HFFc6 (cell line): ENCODE measurements at places on chromosomes 11 and 22. TPM values are rescaled to one million over a fixed set of nuclear protein-coding genes. Genes with fewer than 3 reads are reported as not detected.

Gene CELSR1
- 6.2 to 8.5 TPM (median 6.3 TPM) in 3 replicates for total RNA-seq

Gene RBMXL2
- not detected in 2 replicates for total RNA-seq

Gene EFCAB6
- 0.58 to 0.77 TPM (median 0.68 TPM) in 3 replicates for total RNA-seq

Gene BLID
- 1.1 to 1.6 TPM (median 1.2 TPM) in 3 replicates for total RNA-seq

Gene RCOR2
- 0.27 to 0.72 TPM (median 0.44 TPM) in 3 replicates for total RNA-seq

Gene MYBPC3
- total RNA-seq, result not detected in 3 replicates

Gene HPX
- total RNA-seq, result 0.21 to 1.3 TPM (median 0.56 TPM) in 3 replicates

Gene GGTLC3
- not detected in 3 replicates for total RNA-seq

Gene MS4A4A
- not detected in 3 replicates for total RNA-seq

Gene BTBD18
- not detected in 3 replicates for total RNA-seq

Gene TECTA
- 0.11 to 0.21 TPM (median 0.13 TPM) in 3 replicates for total RNA-seq

Gene UCP2
- total RNA-seq, result 5.8 to 8.4 TPM (median 6.1 TPM) in 3 replicates

Gene NECTIN1
- 4.1 to 5.6 TPM (median 5.3 TPM) in 3 replicates for total RNA-seq

- no peak for DNase-seq
Observed at GRCh38 chr11:78654866-78655265, 80.2 kb upstream of the NARS2 start.

DNA sequence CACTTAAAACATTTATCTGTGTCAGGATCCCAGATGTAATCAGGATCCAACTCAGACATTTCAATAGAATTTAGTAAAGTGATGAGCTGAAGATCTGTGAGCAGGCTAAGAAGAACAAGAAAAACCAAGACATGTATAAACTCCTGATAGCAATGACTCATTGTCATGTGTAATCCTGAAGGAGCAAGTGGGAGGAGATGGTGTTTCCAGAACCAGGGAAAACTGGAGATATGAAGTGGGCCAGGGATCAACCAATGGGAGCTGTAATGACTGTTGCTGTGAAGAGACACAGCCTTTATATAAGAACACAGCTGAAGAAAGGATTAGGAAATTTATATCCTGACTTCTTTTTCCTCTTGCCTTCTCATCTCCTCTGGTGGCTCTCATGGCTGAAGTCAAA, 682.5 kb upstream of the ARHGAP42 start:
- DNase-seq, result no peak

- no peak for DNase-seq
Observed at GRCh38 chr11:114082767-114083181, 23.3 kb downstream of the ZBTB16 start.

DNA sequence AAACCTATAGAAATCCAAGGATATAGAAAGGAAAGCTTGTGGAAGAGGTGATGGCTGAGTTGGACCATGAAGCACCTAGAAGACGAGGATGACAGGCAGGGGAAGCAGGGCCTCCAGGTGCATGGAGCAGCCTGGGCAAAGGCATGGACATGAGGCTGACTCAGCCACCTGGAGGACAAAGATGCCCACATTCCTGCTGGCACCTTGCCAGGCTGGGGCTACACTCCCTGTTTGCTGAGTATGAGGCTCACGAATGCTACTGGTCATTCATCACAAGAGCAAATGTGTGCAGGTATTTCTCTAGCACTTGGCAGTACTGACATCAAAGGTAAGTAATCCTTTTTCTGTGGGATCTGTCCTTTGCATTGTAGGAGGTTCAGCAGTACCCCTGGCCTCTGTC, 7.1 kb upstream of the SCGB2A1 start:
- no peak for DNase-seq

GRCh38 chr11:28491431-28491830, 383.2 kb downstream of the METTL15 start:
- DNase-seq, result no peak

DNA sequence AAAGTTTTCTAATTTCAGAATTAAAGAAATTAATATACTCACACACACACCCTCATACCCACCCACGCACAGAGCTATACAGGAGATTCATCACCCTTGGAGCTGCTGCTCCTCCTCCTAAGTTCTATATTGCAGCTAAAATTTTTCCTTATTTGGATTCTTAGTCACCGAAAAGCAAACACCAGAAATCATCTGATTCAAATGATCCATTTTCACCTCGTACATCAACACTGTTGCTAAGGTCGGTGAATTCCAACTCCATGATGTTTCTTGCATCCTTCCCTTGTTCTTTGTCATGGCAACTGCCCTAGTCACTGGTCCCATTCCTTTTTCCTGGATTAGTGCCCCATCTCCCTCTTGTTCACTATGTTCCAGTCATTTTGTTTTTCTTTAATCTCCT, 286.2 kb downstream of the GRM5 start:
- peak; percentile 19 for DNase-seq

DNA sequence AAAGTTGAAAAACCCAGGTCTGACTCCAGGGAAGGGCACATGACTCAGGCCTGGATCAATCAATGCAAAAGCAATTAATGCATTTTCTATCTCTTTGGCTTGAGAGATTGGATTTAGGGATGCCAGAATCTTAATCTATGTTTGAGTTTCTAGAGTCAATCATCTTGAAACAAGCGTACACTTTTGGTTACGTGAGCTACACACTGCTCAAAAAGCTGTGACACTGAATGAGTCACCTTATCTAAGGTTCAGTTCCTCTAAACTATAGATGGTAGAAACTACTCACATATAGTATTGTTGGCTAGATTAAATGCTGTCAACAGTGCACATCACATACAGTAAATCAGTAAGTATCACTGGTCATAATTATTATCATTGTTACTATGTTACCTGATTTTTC, 24.2 kb downstream of the MRE11 start:
- no peak for DNase-seq

DNA sequence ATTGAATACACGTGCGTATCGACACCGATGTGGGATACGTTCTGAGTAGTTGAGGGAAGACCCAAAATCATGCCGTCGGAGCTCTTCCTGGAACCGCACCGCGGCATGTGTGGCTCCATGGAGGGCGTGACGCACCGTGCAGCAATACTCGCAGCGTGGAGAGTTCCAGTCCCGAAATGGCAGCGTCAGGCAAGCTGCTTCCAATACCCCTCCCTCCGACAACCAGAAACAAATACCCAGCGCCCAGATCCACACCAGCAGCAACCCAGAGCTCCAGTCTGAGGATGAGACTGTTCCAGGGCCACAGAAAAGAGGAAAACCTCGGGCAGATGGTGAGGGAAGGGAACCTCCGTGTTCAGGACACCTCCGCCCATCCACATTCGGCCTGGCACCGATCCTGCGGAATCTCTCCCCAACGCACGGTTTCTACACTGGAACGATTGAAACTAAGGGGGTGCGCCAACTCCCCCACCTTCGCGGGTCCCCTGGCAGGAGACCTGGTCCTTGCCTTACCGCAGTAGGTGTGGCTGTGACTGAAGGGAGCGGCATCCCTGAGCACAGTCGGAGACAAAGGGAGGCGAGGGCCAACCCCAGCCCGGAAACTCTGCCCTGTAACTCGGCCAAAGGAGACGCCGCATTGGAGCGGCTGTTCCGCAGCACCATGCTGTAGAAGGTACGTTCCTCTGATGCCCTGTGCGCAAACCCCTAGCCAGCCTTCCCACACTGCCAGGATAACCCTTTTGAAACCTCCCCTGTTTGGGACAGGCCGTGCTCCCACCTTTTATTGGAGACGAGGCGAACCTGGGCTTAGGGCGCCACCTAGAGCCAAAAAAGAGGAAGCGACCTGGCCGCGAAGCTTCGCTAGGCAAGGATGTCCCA, 28.2 kb downstream of the DBX1 start:
- peak; percentile 43 for DNase-seq

GRCh38 chr22:35752006-35752862, 34.6 kb downstream of the APOL5 start:
- DNase-seq, result no peak

- DNase-seq, result no peak
Observed at GRCh38 chr11:115659061-115659963, 155.1 kb upstream of the CADM1 start.

- DNase-seq, result peak; percentile 94
Observed at GRCh38 chr11:70423523-70424505, 25.5 kb downstream of the CTTN start.

DNA sequence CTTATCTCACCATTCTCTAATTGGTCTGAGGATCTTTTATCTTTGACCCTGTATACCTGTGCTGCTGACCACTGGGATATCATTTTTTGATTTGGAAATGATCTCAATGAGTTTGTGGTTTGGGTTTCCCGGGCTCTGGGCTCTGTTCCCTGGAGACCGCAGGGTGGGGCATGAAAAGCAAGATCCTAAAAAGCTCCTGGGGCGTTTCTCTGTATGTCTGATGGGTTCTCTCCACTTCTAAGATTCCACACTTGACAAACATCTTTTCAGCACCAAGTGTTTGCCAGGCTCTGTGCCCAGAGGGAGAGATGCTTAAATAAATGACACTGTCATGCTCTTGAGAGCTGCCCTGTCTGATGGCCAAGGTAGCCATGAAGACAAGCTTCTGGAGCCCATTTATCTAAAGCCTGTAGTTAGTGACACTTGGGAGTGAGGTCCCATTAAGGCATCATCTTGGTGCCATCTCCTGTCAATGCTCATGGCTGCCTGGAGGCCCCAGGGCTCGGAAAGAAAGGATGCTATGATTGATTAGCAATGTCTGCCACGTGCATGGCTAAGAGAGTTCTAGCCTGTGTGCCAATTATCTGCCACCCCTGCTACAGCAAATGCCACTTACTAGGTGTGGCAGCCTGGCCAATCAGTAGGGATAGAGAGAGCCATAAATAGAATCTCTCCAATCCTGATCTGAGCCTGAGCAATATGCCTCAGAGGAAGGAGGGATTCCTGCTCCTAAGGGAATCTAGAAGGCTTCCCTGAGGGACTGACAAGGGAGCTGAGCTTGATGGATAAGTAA, 531.6 kb downstream of the MN1 start:
- DNase-seq, result no peak
